ENCODE measurements at places on chromosomes 4 and X.

- DNase-seq, result no peak
Observed at GRCh38 chr4:149972407-149972806, 105.8 kb upstream of the DCLK2 start.

DNA sequence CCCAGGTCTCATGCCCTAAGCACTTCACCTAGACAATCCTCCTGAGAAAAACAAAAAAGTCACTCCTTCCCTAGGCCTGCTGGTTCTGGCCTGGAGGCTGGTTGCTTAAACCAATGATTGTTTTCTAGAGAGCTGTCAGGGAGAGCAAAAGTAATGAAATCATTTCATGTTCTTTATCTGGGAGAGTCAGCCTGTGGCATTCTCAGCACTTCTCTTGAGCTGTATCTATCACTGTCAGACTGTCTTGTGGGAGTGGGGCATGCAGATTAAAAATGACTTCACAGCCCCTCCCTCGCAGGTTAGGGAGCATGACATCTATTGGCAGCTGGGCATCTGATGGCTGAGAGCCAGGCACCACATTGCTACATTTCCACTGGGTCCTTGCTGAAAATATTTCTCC is 20.4 kb upstream of the TMEM154 start:
- no peak for DNase-seq

GRCh38 chr4:38400946-38401345 is 263.1 kb upstream of the KLF3 start:
- no peak for DNase-seq

DNA sequence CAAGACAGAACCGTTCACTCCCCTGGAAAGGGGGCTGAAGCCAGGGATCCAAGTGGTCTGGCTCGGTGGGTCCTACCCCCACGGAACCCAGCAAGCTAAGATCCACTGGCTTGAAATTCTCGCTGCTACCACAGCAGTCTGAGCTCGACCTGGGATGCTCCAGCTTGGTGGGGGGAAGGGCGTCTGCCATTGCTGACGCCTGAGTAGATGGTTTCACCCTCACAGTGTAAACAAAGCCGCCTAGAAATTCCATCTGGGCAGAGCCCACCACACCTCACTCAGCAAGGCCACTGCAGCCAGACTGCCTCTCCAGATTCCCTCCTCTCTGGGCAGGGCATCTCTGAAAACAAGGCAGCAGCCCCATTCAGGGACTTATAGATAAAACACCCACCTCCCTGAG is 13.4 kb upstream of the PBDC1 start:
- DNase-seq, result no peak

GRCh38 chr4:104649631-104650030 is 154.9 kb upstream of the CXXC4 start:
- DNase-seq, result no peak

DNA sequence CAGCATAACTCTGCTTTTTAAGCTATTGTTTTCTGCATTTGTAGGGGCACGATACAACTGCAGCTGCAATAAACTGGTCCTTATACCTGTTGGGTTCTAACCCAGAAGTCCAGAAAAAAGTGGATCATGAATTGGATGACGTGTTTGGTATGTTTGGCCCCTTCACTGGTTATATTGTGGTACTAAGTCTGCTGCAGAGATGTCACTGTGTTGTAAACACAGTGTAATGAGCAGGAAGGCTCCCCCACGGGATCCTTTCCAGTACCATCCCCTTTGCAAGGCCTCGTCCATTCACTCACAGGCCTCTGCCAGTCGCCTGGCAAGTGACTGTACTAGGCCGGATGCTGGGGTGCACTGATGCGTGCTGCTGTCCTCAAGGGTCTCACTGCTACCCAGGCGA is 13.8 kb downstream of the CYP4V2 start:
- no peak for DNase-seq

DNA sequence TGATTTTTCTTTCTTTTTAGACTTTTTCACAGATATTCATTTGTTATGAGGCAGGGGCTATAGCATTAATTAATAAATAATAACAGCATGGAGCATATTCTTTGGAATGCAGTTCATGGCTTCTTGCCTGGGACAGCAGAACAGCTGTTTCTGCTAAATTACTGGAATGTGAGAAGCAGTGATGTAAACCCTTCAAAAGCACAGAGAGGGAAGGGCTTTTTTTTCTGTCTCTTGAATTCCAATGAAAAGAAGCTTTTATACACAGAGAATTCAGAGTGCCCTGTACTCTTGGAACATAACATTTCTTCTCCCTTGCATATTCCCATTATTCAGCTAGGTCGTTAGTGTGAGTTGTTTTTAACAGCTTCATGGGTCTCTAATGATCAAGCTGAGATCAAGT is 28.5 kb upstream of the ANK2 start:
- no peak for DNase-seq

Measured in stimulated activated CD4-positive, alpha-beta T cell treated with anti-CD3 and anti-CD28 coated beads, Interleukin-4, amount 100 ng/mL, for 4 hours (primary cell).